ENCODE measurements at places on chromosomes 11 and 22.

DNA sequence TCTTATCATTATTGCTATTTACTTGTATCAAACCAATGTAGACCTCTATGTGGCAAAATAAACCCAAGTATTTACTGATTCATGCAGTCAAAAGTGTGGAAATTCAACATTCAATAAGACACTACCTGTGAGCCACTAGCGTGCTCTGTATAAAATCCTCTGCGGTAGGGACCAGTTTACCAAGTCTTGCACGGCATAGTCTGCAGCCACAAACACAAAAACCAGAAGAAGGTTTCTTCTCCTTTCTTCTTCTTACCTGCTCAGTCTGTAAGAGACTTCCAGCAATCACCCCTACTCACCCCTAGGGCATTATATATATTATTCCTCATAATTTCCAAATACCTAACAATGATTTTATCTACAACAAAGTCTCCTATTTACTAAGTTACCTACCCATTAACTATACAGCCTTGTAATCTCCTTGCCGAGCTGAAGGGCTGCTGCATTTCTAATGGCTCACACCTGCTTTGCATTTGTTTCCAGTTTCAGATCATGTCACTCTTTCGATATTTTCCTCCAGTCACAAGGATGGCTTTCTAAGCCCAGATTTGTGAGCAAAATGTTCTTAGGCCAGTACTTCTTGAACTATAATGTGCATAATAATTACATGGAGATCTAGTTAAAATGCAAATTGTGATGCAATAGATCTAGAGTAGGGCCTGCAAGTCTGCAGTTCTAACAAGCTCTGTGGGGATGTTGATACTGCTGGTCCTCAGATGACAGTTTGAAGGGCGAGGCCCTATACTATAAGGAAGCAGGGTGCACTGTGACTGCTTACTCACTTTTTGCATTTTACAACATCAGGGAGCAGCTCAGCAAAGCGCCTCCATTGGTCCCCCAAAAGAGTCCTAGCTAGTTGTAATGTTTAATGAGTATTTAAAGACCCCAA is 191.9 kb upstream of the DDI1 start:
- DNase-seq = no peak

GRCh38 chr22:31142285-31142684 is 2.0 kb upstream of the PLA2G3 start:
- no peak for DNase-seq

DNA sequence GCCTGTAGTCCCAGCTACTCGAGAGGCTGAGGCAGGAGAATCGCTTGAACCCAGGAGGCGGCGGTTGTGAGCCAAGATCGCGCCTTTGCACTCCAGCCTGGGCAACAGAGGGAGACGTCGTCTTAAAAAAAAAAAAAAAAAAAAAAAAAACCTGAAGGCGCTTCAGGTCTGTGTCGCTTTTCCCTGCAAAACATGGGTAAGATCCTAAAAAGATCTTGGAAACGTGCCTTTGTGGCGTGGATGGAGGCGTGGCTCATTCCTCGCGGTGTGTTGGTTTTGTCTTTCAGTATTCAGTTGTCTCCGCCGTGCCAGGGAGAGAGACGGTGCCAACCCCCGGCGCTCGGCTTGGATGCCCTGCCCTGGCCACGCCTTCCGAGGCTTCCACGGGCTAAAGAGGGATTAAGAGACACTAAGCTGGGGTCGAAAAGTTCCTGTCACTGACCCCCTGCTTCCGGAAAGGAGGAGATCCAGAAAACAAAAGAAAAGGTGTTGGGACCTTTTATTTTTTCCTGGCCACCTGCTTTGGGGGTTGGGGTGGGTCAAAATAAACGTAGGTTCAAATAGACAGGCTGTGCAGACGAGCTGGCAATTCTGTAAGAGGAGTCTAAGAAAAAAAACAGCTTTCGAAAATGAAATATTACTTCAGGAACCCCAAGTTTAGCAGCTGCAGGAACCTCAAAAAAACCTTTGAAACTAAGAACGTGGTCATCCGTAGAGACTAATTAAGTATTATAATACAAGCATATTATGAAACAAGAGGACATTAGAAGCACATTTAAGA is 1.1 kb upstream of the SLC35F2 start:
- DNase-seq = no peak

DNA sequence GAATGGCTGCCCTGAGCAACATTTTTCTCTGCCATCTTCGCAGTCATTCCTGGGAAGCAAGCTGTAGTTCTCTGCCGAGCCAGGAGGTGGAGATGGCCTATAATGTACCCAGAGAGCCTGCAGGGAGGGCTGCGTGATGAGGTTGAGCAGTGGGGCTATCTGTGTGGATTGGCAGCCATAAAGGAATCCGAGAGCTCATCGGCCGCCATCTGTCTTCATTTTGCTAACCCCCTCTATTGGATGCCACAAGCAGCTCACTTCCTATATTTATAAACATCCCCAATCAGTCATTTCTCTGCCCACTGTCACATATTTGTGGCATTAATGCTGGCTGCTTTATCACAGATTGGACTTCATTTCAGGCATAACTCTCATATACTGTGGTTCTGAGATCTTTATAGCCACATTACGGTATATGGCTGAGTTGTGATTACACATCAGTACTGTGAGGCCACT is 209.5 kb downstream of the NTM start:
- no peak for DNase-seq

GRCh38 chr11:2885017-2885677 is 428 bp downstream of the CDKN1C start:
- DNase-seq = no peak

DNA sequence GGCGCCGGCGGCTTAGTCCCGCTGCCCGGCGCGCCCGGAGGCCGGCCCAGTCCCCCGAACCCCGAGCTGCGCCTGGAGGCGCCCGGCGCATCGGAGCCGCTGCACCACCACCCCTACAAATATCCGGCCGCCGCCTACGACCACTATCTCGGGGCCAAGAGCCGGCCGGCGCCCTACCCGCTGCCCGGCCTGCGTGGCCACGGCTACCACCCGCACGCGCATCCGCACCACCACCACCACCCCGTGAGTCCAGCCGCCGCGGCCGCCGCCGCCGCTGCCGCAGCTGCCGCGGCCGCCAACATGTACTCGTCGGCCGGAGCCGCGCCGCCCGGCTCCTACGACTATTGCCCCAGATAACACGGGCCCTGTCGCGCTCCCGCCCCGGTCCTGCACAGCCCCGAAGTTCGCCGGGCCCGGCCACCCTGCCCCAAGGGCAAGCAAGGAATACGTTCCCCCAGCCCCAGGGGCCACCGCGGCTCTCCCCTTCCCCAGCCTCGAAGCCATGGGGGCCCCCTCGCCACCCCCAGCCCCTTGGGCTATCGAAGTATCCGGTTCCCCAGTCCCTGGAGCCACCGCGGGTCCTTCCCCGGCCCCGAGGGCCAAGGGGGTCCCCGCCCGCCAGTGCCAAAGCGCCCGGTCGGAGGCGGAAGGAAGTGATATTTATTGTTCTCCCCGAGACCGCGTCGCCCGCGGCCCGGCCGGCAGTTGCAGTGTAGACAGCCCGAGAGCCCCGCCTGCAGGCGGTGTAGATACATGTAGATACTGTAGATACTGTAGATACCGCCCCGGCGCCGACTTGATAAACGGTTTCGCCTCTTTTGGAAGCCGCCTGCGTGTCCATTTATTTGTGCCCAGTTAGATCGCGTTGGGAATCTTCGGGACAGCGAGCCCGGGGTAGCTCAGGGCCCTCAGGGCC is 6.2 kb downstream of the TBX1 start:
- DNase-seq = no peak

DNA sequence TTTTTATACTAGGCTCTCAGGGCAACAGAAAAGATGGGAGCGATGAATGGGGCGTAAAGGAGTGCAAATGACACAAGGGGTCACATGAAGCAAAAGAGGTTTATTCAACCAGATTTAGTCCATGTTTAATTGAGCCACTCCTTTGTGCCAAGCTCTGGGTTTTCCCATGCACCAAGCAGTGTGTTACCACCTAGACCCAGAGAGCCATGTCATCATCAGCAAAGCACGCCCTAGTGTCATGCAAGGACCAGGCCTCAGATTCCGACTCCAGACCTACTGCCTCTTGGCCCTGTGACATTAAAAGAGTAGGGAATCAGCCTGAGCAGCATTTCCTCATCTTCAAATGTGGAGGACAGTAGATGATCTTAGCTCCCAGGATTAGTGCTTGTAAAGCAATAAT is 1.1 kb upstream of the IGLL5 start:
- DNase-seq = no peak

DNA sequence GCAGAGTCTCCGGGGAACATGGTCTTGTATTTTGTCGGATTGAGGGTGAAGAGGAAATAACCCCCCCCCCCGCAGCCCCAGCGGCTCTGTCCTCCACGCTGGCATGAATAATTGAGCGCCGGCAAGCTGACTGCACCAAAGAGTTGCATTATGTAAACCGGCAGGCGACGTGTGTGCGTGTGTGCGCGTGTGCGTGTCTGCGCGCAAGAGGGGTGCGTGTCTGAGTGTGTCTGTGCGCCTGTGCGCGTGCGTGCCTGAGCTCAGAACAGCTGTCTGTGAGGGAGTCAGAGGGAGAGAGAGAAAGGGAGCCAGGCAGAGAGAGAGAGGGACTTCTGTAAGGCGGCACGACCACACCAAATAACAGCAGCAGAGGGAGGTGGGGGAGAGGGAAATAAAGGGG is 94.4 kb downstream of the SCN3B start:
- DNase-seq = no peak

Measured in stimulated activated CD8-positive, alpha-beta memory T cell treated with anti-CD3 and anti-CD28 coated beads, Interleukin-7, amount 100 ng/mL, for 4 hours (primary cell).